ENCODE measurements at places on chromosomes 2 and 18.

- peak; percentile 26 for DNase-seq
Measured at GRCh38 chr2:218648088-218648786, 11.2 kb downstream of the ZNF142 start.

GRCh38 chr18:50523165-50523564 is 36.7 kb upstream of the MAPK4 start:
- no peak for DNase-seq

DNA sequence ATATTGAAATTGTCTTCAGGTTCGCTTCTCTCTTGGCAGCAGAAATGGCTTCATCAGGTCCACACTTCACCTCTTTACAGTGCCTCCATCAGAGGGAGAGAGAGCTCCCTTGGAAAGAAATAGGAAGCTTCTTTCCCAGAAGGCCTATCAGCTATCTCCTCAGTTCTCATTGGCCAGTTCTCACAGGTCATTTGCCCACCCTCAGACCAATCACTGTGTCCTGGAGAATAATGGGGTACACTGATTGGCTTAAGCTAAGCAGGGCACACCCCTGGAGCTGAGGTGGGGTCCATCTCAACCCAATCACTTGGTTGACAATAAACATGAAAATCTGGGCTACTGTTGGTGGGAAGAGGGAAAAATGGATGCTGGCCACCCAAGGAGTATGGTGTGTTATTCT is 5.2 kb downstream of the GNLY start:
- no peak for DNase-seq

- no peak for DNase-seq
Measured at GRCh38 chr2:200744201-200744602, 67.5 kb upstream of the BZW1 start.

- DNase-seq, result no peak
Measured at GRCh38 chr2:238361877-238362276, 41.6 kb downstream of the TRAF3IP1 start.

GRCh38 chr18:50115095-50115494 is 79.9 kb downstream of the MYO5B start:
- DNase-seq, result no peak

DNA sequence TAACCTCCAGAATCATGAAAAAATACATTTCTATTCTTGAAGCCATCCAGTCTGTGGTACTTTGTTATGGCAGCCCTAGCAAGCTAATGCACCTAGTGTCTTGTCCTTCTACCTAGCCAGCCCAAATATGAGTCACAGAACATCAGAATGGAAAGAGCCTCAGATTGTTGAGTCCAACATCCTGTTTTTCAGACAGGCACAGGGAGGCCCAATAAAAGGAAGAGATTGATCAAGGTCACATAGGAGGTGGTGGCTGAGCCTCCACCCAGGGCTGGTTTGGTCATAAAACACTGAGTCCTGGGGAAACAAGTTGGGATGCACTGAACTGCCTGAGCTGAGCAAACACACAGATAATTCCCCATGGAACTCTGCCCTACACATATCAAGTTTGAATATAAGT is 195.5 kb downstream of the TTC32 start:
- DNase-seq, result no peak

GRCh38 chr2:45888167-45888566 is 236.7 kb downstream of the PRKCE start:
- DNase-seq, result no peak

GRCh38 chr2:69119104-69119894 is 106.3 kb downstream of the ANTXR1 start:
- no peak for DNase-seq

DNA sequence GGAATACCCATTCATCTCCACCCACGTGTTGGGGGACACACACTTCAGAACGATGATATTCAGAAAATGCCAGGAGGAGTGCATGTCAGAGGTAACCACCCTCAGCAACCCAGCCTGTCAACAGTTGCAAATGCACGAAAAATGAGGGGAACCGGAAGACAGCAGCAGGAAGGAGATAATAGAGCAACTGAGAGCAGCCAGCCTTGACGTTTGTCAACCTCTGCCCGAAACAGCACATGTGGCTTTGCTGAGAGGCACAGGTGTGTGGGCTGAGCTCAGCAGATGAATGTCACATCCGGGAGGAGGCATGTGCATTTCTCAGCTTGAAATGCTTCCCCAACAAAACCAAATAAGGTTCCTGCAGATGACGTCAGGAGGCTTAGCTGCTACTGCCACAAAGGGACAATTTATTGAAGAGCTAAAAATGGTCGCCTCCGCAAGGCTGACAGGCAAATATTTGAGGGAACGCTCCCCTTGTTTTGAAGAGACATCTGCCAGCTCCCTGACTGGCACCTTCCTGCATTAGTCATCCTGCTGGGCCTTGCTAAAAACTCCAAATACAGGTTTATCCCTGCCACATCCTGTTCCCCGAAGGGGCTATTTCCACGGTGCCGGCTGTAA is 419.0 kb downstream of the NBAS start:
- DNase-seq, result no peak

GRCh38 chr2:45450634-45451033 is 160.4 kb downstream of the SRBD1 start:
- DNase-seq, result no peak

- no peak for DNase-seq
Measured at GRCh38 chr18:44997174-44997573, 316.5 kb downstream of the SETBP1 start.

GRCh38 chr2:101698844-101699754 is 1.6 kb downstream of the MAP4K4 start:
- DNase-seq, result no peak

DNA sequence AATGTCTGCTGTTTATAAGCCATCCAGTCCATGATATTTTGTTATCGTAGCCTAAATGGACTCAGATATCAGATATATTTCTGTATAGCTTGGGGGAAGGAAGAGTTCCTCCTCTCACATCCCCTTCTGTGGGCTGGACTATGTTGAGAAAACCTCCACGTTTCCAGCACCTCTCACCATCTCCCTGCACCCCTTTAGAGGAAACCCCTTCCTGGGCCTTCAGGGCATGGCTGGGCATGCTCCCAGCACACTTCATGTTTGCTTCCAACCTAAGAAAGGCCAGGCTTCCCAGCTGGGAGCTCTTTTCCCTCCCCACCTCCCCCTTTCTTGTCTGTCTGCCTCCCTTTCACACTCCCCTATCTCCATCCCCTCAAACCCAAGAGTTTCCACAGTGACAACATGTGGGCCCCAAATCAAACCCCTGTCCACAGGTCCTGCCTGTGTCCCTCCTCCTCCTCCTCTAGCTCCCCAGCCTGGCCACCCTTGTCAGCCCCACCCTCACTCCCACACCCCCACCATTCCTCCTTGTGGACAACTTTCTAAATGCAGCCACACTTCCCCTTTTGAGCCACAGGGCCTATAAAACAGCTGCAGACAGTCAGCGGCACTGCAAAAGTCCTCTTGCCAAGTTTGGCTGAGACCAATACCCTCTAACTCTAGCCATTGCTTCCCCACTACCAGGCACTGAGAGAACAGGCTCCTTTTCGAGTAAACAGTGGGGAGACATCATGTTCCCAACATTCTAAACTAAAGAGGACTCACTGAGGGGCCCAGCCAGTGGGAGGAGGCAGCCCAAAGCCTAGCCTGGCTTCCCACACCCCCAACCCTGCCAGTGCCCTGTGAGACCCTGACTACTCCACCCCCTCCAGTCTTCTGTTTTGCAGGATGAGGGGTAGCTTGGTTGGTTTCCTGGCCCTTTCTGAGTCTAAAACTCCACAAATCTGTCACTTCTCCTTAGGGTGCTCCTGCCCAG is 120.5 kb downstream of the ZFP36L2 start:
- DNase-seq, result peak; percentile 37

DNA sequence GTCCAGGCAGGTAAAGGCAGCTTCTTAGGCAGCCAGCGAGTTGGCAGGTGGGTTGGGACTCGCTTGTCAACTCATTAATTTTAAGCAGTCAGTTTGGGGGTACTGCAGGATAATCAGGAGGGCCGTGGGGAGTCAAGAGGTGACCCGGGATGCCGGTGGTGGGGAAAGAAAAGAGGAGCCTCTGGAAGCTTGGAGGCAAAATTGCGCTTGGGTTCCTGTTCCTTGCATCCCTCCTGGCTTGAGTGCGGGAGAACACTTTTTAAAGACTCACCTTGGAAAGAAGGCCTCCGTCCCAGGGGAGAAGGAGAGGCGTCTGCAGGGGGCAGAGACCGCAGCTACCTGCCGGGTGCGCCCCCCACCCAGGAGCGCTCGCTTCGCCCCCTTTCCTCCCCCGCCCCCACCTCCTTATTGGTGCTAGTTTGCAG is at the start of gene KCNJ3:
TSS of gene KCNJ3 (plus strand) at position 400 of the 425 bp plus-strand sequence. CDS start 81 bp downstream, outside the sequence.
- no peak for DNase-seq

- DNase-seq, result no peak
Measured at GRCh38 chr2:203209538-203209937, 29.3 kb upstream of the CYP20A1 start.

DNA sequence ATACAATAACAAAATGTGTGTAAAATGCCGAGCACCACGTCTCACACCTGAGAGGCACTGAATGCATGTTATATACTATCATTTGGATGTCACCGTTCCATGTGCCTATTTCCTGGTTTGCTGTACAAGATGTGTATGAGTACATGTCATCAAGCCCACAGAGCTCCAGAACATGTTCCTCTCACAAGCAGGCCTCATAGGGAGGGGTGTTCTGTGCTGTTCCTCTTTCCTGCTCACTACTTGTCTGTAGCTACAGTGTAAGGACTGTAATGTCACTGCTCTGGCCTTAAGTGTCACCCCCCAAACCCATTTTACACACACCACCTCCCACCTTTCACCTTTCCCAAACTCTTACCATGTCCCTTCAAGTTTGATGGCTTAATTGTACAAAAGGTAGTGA is 1.8 kb downstream of the AFF3 start:
- DNase-seq, result no peak

GRCh38 chr18:2968606-2969005 is 44.3 kb downstream of the LPIN2 start:
- no peak for DNase-seq

GRCh38 chr18:58915006-58915799 is 50.5 kb downstream of the ZNF532 start:
- DNase-seq, result no peak

- DNase-seq, result no peak
Measured at GRCh38 chr2:218024871-218025270, 22.1 kb upstream of the TNS1 start.

DNA sequence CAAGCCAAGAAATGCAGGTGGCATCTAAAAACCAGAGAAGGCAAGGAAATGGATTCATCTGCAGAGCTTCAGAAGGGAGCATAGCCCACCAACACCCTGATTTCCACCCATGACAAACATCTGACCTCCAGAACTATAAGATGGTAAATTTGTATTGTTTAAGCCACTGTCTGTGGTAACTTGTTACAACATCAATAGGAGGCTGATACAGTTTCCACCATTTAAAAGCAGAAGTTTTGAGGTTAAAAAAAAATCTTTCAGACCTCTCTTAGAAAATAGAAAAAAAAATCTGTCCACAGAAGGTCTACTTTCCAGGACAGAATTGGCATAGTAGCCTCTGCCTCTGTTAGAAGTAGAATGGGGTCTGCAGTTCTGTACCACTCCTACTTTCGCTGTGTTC is 37.2 kb downstream of the SLC40A1 start:
- DNase-seq, result no peak

DNA sequence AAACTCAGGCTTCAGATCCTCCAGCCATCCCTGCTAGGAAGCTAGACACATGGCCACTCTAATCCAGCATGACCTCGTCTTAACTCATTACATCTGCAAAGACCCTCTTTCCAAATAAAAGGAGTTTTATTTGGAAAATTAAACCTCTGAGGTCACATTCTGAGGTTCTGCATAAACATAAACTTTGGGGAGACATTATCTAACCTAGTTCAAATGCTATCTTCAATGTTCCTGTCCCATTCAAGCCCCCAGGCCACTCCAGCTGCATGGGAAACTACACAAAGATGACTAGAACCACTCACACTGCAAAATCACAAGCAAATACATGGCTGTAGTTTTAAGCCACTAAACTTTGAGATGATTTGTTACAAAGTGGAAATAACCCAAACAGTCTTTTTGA is 99.0 kb upstream of the RNF152 start:
- DNase-seq, result no peak

GRCh38 chr2:128775914-128776285 is 457.2 kb upstream of the HS6ST1 start:
- no peak for DNase-seq

DNA sequence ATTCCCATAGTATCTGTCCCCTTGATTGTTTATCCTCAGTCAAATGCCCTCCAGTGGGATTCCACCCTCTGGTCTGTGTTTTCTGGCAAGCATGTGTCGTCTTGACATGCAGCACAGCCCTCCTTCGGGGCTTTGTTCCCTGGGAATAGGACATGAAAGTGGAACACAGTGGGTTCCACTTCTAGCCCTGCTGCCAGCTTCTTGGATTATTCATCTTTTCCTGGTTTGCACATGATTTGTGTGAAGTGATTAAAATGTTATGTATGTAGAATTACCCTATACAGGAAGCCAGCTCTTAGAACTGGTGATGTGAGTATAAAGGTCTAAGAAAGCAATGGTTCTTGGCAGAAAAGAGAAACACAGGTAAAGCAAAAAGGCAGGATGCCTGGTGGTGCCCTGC is 142.3 kb downstream of the TANC1 start:
- no peak for DNase-seq

- DNase-seq, result no peak
Measured at GRCh38 chr2:15798701-15799431, 141.5 kb upstream of the MYCN start.

DNA sequence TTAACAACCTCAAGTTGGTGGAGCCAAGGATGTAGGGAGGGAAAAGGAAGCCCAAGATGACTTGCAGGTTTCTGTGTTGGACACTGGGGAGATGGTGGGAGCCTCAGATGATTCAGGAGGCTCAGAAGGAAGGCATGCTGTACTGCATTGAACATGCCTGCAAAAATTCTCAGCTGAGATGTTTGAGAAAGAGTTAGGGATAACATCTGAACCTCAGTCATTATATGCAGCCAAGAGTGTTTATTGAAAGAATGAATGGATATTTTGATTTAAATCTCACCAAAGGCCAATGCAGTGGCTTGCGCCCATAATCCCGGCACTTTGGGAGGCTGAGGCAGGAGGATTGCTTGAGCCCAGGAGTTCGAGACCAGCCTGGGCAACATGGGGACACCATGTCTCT is 243.0 kb downstream of the MYCN start:
- DNase-seq, result no peak

DNA sequence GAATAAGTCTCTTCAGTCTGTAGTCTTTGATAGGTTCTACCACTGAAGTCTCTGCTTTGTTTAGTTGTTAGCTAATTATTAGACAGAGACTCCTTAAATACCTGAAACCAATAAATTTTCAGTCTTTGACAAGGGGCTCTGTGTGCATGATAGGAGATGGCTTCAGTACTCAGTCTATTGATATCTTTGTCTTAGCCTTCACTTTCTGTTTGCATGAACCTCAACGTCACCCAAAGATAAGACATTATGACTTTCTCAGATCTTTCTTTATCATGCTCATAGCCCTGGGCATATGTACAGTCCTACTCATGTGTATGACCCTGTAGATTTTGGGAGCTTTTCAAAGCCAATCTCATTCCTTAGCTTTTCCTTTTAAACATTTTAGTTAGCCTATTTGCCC is 183.5 kb upstream of the GCFC2 start:
- DNase-seq, result no peak

GRCh38 chr2:65826567-65826966 is 394.2 kb upstream of the SPRED2 start:
- no peak for DNase-seq

- DNase-seq, result no peak
Measured at GRCh38 chr18:78242806-78243205, 736.8 kb upstream of the SALL3 start.

All from bone marrow (tissue), 2 donors.